ENCODE measurements at places on chromosomes 3 and 15. TPM values are rescaled to one million over a fixed set of nuclear protein-coding genes. Genes with fewer than 3 reads are reported as not detected.

The GOLGA8J gene
- total RNA-seq = not detected

The UROC1 gene
- 0.14 TPM for total RNA-seq

The CHST13 gene
- 0.29 TPM for total RNA-seq

The ANKRD63 gene
- 1.6 TPM for total RNA-seq

The LMCD1 gene
- total RNA-seq = 77.9 TPM

The GASK1A gene
- 19.2 TPM for total RNA-seq

The HDC gene
- total RNA-seq = 11.7 TPM

The FSTL1 gene
- total RNA-seq = 294 TPM

The PGBD4 gene
- 1.2 TPM for total RNA-seq

The CPNE4 gene
- total RNA-seq = 0.20 TPM

The MYLK gene
- 671 TPM for total RNA-seq

The SH2D7 gene
- total RNA-seq = 2.3 TPM

The TMEM202 gene
- total RNA-seq = not detected

The NLGN1 gene
- total RNA-seq = 8.8 TPM

The SLC12A6 gene
- total RNA-seq = 18.3 TPM

Measured in mucosa of gallbladder (tissue), 1 donor.